Pancreas (tissue), 10 donors: ENCODE measurements at places on chromosomes 12 and 14. TPM values are rescaled to one million over a fixed set of nuclear protein-coding genes. Genes with fewer than 3 reads are reported as not detected.
A peak's percentile ranks its signal among the peaks of the same experiment; 100 is the strongest.

DNA sequence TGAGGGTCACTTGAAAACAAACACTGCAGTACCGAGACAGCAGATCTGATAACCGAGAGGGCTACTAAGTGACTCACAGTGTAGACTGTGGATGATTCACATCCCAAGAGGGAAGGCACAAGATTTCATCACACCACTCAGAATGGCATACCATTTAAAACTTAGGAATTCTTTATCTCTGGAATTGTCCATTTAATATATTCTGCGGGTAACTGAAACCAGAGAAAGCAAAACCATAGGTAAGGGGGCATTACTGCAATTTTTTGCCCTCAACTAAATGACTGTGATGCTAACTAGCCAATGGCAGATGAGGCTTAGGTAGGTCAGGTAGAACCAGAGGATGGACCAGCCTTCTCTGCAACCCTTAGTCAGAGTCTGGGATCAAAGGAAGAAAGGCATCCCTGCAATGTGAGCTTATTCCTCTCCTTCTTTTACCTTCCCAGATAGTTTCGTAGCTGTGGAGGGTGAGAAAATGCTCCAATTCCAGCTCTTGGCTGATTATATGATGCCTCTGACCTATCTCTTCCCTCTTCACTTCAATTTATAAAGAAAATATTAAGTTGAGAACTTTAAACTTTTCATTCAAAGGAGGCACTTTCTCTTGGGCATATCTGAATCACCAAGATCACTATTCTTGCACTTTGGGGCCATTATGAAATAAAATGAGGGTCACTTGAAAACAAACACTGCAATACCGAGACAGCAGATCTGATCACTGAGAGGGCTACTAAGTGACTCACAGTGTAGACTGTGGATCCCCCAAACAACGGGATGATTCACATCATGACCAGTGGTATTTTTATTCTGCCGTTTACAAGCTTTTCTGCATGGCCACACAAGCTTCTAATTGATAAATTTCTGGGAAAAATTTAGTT lies 6.8 kb downstream of the ART4 start:
- DNase-seq = no peak

GRCh38 chr12:95963096-95963495 lies 20.0 kb downstream of the AMDHD1 start:
- no peak for DNase-seq

DNA sequence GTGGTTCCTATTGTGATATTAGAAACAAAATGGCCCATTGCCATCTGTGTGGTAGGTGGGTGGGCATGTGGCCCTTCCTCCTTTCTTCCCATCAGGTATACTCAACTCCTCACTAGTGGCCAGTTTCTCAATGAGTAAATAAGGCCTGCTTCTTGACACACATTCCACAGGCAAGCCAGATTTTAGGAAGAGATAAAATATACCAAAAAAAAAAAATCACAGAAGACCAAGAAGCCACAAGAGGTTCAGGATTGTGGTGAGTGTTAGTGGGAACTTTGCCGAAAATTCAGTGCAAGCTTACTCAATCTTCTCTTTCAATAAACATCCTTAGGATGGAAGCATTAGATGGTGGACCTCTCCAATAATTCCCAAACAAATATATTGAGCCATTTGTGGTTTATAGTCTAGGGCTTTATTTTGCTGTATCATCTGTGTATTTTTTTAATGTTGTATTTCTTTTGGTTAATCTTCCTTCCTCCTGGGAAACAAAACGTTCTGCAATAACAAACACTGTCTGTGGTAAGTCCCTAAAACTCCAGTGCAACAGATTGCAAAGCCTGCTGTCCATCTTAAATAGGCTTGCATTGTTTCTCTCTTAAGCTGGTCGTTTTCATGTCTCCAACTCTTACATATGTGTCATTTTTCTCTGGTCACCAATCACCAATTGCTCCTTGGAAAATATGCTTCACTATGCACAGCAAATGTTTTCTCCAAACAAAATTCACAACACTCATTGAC lies 289.9 kb upstream of the KITLG start:
- DNase-seq = no peak

DNA sequence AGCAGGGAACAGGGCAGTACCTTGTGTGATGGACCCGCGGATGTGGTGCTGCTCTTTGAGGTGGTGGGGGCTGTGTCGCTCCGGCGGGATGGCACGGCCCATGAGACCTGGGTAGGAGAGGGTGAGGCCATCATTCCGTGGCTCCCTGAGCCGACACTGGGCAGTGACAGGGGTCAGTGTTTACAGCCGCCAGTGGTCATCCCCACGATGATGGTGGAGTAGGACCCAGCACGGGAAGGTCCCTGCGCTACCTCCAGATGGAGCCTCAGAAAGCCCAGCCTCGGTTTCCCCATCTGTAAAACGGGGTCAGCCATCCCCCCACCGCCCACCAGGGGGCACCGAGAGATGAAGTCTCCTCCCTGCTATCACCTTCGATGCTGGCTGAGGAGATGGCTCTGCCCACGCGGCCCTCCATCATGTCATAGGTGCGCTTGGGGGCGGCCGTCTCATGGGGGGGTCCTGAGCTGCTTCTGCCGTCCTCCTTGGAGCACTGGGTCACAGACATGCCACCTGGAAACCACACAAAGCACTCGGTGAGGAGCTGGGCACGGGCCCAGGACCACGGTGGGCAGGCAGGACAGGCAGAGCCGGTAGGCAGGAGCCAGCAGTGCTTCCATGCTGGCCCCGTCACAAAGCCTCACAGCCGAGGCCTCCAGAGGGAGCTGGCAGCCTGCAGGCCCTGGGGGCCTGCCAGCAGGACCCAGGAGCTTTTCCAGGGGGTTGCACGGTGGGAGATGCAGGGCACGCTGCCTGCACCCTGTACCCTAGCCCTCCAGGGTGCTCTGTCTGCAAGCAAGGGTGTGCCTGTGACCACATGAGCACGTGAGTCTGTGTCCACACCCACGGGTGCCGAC lies 53.1 kb downstream of the RFLNA start:
- DNase-seq = no peak

DNA sequence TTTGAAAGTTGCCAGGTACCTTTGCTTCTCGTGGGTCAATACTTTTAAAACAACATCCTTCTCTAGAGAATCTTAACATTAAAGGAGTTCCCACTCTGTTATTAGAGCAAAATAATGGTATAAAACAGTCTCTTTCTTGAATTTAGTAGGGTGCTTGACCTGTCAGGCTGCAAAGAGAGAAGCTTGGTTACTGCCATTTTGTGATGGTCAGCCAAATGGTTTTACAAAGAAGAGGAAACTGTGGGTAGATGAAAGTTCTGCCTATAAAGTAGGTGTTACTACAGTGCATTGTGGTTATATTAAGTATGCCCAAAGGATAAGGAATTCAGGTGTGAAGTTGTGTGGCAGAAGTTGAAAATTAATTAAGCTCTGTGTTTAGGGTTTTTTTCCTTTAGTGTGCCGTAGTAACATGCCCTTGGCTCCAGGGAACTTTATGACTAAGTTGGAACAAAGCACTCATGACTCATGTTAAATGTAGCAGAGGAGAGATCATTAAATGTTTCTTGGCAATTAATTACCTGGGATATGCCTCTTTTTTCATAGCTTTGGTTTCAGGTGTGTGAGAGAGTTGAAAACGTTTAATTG lies 354.0 kb upstream of the KITLG start:
- no peak for DNase-seq

Gene PABPN1
- 32.6 TPM for total RNA-seq

DNA sequence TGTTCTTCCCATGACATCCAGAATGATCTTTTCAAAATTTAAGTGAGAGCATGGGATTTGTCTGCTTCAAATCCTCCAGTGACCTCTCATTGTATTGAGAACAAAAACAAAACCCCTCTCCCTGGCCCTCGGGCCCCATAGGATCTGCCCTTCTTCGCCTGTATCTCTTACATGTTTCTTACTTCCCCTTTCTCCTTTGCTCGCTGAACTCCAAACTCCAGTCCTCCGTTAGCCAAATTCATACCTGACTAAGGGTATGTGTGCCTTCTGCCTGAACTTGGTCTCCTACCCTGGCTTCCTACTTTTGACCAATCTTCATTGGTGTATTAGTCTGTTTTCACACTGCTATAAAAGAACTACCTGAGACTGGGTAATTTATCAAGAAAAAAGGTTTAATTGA lies 13.2 kb upstream of the TSPAN11 start:
- DNase-seq = no peak

DNA sequence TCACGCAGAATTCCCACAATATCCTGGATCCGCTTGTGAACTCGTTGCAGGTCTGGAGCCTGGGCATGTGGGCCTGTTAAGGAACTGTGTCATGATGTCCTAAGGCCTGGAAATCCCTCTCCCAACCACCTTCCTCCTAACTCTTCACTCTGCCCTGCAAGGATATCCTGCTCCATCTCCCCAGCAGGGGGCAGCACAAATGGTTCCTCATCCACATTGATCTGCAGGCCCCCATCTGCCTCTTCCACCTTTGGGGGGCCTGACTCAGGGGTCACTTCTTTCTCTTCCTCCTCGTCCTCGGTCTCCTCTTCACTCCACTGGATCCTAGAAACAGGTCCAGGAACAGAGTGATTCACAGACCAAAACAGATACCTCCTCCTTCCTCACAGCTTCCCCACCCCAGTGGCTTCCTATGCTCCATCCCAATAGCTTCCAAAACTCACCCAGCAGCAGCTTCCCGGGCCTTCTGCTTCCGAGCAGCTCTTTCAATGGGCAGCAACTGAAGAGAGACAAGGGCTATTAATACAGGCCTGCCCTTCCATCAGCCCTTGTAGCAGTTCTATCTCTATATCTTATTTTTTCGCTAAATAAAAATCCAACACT lies 4.5 kb downstream of the NOP2 start:
- peak; percentile 51 for DNase-seq

Gene B4GALNT3
- 19.5 TPM for total RNA-seq

GRCh38 chr14:79111987-79112501 lies 941.9 kb downstream of the NRXN3 start:
- DNase-seq = no peak

DNA sequence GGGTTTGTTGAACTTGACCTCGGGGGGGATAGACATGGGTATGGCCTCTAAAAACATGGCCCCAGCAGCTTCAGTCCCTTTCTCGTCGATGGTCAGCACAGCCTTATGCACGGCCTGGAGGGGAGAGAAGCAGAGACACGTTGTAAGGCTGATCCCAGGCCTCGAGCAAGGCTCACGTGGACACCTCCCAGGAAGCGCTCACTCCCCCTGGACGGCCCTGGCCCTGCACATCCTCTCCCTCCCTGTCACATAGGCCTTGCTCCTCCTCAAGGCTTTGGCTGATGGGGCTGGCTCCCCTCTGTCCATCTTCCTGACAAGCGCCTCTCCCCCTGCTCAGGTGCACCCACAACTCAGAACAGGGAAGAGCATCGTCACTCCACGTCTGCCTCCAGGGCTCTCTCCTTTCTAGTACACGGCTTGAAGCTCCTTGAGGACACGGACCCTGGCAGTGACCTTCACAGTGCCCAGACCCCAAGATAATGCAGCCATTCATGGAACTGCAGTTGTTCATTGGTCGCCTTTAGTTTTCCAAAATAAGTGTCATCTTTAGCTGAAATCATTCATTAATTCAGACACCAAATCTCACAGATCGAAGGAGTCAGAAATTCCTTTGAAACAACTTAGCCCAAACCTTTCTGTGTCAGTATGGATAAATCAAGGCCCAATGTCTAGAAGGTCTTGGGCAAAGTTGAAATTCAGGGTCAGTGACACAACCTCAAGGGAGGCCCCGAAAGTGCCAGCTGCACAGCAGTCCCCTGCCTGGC lies 9.7 kb downstream of the SERPINA1 start:
- no peak for DNase-seq

- DNase-seq = no peak
Observed at GRCh38 chr12:127235761-127236160, 1031.2 kb upstream of the TMEM132C start.

DNA sequence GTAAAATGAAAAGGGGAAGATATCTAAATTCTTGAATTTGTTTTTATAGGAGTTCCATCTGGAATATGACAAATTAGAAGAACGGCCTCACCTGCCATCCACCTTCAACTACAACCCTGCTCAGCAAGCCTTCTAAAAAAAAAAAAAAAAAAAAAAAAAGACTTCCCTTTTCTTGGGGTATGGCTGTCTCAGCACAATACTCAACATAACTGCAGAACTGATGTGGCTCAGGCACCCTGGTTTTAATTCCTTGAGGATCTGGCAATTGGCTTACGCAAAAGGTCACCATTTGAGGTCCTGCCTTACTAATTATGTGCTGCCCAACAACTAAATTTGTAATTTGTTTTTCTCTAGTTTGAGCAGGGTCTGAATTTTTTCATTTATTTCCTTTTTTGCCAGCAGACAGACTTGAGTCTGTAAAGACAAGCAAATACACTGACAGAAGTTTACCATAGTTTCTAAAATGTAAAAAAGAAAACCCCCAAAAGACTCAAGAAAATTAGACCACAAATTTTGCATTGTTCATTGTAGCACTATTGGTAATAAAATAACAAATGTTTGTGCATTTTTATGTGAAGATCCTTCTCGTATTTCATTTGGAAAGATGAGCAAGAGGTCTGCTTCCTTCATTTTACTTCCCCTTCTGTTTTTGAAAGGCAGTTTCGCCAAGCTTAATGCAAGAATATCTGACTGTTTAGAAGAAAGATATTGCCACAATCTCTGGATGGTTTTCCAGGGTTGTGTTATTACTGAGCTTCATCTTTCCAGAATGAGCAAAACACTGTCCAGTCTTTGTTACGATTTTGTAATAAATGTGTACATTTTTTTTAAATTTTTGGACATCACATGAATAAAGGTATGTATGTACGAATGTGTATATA lies 12.1 kb upstream of the KCNMB4 start:
- DNase-seq = no peak

- no peak for DNase-seq
Observed at GRCh38 chr12:3833670-3834310, 39.4 kb downstream of the PARP11 start.

GRCh38 chr12:107515446-107515958 lies 170.1 kb upstream of the PWP1 start:
- DNase-seq = peak; percentile 11

DNA sequence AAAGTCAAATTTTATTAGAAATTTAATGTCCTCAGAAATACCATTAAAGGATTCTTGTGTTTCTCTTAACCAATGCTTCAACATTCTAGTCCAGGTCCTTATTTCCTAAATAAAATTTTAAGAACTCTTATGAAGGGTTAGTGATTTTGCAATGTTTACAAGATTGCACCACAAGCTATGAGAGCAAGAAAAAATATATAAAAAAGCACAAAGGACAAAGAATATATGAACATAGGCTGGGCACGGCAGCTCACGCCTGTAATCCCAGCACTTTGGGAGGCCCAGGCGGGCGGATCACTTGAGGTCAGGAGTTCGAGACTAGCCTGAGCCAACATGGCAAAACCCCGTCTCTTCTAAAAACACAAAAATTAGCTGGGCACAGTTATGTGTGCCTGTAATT lies 7.7 kb downstream of the RACGAP1 start:
- DNase-seq = no peak

- no peak for DNase-seq
Observed at GRCh38 chr12:69952890-69953289, 127.9 kb downstream of the MYRFL start.

Gene IQSEC3
- total RNA-seq = 0.16 TPM

Gene VRTN
- 0.12 TPM for total RNA-seq

GRCh38 chr12:18684430-18684829 lies 53.4 kb downstream of the PLCZ1 start:
- DNase-seq = no peak

Gene GDF3
- not detected for total RNA-seq
